Stimulated activated CD8-positive, alpha-beta memory T cell treated with anti-CD3 and anti-CD28 coated beads, Interleukin-4, amount 100 ng/mL, for 24 hours (primary cell): ENCODE measurements at places on chromosomes 2 and 18.

DNA sequence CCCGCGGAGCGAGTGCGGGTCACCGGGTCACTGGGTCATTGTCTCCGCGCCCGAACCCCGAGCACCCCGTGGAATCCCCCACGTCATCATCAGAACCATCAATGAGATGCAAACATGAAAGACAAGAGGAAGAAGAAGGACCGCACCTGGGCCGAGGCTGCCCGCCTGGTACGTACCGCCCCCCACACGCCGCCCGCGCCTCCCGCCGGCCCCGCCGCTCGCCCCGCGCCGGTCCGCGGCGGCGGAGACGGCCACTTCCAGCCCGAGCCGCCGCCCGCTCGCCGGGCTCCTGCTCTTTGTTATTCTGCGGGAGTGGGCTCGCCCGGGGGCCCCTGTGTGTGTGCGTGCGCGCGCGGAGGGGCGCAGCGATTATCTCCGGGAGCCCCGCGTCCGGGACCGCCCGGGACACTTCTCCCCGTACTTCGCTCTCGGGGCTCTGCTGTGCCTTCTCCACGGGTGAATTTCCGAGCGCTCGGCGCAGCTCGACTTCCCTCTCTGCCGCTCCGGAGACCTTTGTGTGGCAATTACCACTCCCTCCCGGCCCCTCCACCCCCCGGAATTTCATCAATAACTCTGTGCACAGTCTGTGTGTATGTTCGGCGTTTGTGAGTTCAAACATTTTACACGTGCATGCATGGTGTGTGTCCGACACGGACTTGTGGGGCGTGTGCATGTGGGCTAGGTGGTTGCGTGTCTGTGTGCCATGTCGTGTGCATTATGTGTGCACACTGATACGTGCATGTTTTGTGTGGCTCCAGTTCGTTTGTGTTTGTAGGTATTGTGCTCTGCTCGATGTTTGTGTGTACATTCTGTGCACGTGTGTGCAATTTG lies 714 bp downstream of the ASXL3 start:
- no peak for DNase-seq

- no peak for DNase-seq
Observed at GRCh38 chr2:67899187-67899586, 163.6 kb downstream of the C1D start.

DNA sequence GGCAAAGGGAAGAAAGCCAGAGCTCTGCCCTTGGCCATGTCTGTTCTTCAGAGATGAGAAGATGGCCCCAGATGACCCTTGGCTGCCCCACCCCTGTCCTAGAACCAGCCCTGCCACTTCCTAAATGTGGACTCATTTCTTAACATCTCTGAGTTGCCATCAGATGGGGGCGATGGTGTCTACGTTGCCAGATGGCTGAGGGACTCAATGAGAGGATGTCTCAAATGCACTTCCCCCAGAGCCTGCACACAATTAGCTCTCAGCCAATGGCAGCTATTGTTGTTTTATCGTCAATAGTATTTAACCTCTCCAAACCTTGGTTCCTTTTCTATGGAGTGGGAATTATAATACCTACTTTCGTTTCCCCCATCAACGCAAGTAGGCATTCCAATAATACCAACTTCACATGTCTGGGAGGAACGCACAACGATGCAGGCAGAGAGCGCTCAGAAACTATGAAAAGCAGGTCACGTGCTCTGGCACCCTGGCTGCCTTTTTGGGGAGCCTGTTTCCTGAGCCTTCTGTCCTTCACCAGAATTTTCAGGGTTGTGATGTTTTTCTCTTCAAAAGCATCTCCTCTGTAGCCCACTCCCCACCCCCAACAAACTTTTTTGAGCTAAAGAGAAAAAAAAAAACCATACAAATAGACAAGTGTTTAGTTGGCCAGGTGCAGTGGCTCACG lies 100.3 kb downstream of the MCFD2 start:
- DNase-seq: no peak

DNA sequence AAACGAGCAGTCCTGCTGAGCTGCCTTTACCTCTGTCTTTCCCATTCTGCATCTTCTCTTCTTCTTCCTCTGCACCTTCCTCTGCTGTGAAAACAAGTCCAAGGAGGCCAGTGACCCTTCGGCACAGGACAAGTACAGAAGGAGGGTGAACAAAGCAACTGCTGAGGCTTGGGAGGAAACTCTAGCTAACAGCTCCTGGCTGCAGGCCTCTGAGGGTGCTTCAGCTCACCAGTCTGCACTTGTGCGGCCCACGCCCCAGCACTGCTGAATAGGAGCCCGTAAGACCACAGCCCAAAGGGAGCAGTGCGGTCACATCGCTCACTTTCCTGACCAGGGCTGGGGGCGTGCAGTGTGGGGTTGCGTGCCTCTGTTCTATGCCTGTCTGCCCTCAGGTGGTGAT lies 42.1 kb upstream of the DNMT3A start:
- no peak for DNase-seq

- no peak for DNase-seq
Observed at GRCh38 chr18:75108579-75109318, 100.2 kb downstream of the PTGR3 start.

GRCh38 chr18:46184727-46185126 lies 80.5 kb downstream of the HAUS1 start:
- no peak for DNase-seq

DNA sequence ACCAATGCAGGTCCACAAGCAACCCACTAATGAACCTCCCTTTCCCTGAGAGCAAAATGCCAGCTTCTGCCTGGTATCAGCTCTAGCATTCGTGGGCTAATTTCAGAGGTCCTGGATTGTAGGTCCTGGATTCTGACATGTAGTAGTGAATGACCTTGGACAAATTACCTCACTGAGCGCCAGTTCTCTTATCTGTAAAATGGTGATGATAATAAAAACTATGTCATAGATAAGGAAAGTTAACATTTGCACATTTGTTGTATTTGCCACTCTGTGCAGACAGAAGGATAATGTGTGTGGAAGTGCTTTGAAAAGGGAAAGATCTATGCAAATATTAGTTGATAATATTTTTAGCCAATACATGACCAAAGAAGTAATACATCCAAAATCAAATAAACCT lies 4.1 kb upstream of the TET3 start:
- DNase-seq: no peak

GRCh38 chr2:237964578-237965404 lies 2.0 kb upstream of the UBE2F start:
- DNase-seq: no peak

DNA sequence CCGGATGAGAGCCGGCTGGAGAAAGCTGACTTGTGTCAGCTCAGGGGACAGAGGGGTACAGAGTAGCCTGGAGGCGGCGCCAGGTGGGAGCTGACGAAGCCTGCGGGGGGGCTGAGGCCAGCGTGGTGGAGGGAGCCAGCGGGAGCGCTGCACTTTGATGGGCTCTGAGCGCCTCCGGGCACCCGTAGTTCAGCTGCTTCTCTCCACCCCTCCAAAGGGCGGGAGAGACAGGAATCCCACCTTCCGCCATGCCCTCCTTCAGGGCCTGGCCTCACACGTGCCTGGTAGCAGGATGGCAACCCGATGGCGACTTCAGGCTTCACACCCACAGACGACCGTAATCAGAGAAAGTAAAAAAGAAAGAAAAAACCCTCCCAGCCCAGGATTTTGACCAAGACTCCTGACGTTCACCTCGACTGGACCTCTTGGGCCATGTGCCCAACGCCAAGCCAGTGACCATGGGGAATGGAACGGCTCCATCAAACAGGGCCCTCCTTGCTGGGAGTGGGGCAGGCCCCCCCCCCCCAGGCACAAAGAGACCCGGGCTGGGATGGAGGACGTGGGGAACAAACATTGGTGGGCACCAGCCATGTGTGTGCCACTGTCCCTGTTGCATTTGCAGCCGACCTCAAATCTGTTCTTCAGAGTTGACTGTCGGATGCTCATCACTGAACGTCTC lies 60.7 kb upstream of the ASAP2 start:
- no peak for DNase-seq

GRCh38 chr2:239832490-239833268 lies 192.5 kb downstream of the NDUFA10 start:
- no peak for DNase-seq

GRCh38 chr2:197994751-197995150 lies 190.4 kb downstream of the PLCL1 start:
- no peak for DNase-seq

DNA sequence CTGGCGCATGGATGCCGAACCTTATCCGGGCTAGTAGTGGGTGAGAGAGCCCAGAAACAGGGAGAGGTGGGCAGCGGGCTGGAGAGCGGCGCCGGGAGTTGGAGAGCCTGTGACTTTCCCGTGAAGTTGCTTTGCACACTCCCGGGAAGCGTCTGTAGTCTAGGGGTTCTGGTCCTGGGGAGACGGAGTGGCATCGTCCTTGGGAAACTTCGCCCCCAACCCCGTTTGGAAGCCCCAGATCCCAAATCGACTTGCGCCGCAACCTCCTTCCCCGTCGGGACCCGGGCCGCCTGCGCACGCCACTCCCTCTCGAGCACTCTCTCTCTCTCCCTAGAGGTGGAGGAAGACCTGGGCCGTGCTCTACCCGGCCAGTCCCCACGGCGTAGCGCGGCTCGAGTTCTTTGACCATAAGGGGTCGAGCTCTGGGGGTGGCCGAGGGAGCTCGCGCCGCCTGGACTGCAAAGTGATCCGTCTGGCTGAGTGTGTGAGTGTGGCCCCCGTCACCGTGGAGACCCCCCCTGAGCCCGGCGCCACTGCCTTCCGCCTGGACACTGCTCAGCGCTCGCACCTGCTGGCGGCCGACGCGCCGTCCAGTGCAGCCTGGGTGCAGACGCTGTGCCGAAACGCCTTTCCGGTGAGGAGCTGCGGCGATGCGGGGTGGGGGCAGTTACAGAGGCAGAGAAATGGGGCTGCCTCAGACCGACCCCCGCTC lies 456 bp downstream of the DOK1 start:
- DNase-seq: peak; percentile 22

DNA sequence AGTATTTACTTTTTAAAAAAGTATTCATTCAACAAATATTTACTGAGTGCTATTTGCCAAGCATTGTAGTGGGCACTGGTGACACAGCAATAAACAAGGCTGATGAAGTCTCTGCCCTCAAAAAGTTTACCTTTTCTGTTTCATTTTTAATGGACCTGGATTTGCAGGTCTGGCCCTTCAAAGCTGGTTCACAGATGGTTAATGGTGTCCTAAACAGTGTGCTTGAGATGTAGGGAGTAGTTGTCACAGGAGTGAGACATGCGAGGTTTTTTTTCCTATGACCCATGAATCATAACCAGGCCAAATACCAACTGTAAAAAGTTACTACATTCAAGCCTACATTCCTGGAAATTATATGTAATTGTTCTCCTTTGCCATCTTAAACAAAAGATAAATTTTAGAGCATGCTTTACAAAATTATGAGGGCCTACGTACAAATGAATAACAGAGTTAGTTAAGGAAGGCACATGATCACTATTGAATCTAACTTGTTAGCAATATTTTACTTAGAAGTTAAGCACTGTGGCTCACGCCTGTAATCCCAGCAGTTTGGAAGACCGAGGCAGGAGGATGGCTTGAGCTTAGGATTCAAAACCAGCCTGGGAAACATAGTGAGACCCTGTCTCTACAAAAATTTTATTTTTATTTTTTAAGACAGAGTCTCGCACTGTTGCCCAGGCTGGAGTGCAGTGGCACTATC lies 223.9 kb downstream of the MBD5 start:
- DNase-seq: no peak

- no peak for DNase-seq
Observed at GRCh38 chr18:317618-318017, 49.8 kb upstream of the THOC1 start.

GRCh38 chr2:205746420-205746785 lies 64.1 kb downstream of the NRP2 start:
- no peak for DNase-seq

- no peak for DNase-seq
Observed at GRCh38 chr2:88016960-88017779, 823 bp upstream of the RNU2-63P start.

GRCh38 chr2:147365622-147366021 lies 479.2 kb upstream of the ACVR2A start:
- no peak for DNase-seq

DNA sequence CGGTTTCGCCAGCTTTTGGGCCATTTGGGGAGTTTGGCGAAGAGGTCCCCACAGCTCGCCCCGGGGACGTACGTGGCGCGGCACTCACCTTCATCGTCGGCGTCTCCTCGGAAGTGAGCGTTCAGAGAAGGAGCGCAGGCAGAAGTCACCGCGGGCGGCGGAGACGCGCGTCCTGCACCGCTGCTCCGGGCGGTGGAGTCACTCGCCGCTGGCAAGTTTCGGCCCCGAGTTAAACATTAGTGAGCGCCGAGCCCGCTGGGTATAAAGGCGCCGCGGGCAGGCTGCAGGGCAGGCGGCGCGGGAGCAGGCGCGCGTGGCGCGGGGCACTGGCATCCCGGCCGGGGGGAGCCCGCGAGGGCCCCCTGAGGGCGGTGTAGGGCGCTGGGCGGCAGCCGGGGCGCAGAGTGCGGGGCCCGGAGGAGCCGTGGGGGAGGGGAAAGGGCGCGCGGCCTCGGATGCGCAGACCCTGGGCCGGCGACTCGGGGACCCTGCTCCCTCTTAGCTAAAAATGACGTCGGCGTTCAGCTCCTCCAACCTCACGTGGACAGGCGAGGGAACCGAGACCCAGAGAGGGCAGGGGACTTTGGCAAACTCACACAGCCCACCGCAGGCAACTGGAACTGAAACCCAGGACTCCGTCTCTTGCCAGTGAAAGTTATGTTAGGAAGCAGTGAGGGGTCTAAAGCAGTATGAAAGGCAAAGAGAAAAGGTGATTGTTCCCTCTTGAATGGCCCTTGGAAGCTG lies at the start of gene DPP4:
Gene DPP4 (minus strand): TSS at position 328 of the 744 bp plus-strand sequence. CDS start 234 bp downstream, at position 94.
- DNase-seq: peak; percentile 34

DNA sequence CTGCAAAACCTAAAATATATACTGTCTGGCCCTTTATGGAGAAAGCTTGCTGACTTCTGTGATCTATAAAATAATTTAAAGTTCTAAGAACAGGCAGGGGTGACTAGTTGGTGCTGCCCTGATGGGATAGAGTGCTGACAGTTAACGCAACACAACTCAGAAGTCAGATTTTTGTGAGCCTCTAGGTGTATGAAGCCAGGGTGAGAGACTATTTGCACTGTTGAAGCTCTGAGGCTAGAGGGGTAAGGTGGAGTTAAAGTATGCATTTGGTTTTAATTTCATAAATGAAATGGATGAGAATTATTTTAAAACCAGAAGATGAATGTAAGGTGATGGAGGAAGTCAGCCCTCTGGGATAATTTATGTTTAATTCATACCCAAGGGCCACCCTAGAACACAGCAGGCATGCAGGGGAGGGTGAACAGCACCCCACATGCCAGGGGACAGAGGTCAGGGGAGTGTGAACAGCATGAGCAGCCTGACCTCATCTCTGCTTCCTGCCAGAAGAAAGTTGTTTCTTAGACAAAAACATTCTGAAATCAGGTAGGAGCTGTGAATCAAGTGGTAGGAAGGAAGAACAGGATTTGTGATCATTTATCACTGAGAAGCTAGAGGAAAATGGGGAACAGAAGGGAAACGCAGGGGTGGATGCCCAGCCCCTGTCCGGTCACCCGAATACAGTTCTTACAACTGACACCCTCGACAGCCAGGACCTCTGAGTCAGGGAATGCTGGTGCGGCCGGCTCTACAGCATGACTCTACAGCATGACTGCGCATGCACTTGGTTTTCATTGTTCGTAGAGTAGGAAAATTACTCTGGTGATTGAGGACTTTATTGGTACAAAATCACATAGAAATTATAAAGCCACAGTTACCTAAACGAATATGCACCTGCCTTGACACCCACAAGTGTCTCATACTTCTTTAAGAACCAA lies 93.1 kb downstream of the MBP start:
- DNase-seq: no peak

GRCh38 chr2:238466243-238466756 lies 39.6 kb downstream of the ASB1 start:
- no peak for DNase-seq

- DNase-seq: no peak
Observed at GRCh38 chr2:110998311-110998710, 122.4 kb upstream of the BCL2L11 start.
